ENCODE measurements at places on chromosomes 16 and 17.

DNA sequence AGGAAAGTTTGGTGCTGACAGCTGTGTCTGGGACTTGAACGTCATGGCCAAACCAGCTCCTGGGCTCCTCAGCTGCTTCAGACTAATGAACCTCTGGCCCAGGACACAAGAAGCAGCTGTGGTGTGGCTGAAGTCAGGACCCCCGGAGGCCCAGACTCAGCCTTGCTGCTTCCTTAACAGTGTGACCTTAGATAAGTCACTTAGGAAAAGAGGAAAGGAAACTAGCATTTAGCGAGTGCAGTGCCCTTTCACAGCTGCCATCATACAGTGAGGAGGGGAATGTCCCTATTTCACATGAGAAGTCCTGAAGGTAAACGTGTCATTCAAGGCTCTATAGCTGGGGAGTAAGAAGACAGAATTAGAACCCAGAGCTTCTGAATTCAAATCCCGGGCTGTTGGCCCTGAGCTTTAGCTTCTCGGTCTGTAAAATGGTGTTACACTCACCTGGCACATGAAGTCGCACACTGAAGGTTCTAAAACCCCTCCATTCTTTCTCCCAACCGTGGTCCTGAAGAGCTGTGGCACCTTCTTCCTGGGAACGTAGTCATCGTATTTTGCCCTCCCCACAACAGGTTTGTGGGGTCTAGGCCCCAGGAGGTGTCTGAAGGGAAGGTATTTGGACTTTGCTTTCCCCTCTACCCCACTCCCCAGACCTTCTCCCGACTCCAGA is 910 bp upstream of the RAMP2 start:
- no peak for DNase-seq

GRCh38 chr17:70261170-70261569 is 91.8 kb downstream of the KCNJ2 start:
- DNase-seq, result no peak

GRCh38 chr16:69319826-69320739 is 8.9 kb downstream of the VPS4A start:
- no peak for DNase-seq

- DNase-seq, result no peak
These were observed 92.6 kb downstream of the RPTOR start for GRCh38 chr17:80637048-80637781.

GRCh38 chr17:37359682-37360188 is 16.1 kb upstream of the C17orf78 start:
- no peak for DNase-seq

- no peak for DNase-seq
These were observed 8.5 kb downstream of the KANSL1 start for GRCh38 chr17:46184696-46185095.

- DNase-seq, result no peak
These were observed 11.3 kb upstream of the PHOSPHO1 start for GRCh38 chr17:49241692-49242397.

- peak; percentile 31 for DNase-seq
These were observed 178.3 kb downstream of the MRTFB start for GRCh38 chr16:14249291-14250032.

GRCh38 chr17:3669548-3669947 is 936 bp downstream of the EMC6 start:
- no peak for DNase-seq
